ENCODE measurements at places on chromosomes 2 and 18.

DNA sequence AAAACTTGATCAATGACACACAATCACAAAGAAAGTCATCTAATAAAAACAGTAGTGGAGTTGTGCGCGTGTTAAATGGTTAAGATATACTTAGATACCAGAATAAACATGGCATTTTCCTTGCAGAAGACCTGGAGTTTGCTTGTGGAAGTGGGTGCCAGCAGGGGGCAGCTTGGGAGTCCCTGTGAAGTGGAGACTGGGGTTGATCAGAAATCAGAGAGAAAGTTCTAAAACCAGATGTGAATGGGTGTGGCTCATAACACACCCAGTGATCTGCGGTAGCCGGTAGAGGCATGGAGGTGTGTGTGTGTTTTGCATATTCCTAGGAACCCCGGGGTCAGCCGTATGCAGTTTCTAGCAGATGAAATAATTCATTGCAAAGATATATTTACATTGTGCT, 300.1 kb upstream of the TRIB2 start:
- H3K4me1 ChIP-seq, result no peaks in the 10 kb centered on the region
- DNase-seq, result no peak

DNA sequence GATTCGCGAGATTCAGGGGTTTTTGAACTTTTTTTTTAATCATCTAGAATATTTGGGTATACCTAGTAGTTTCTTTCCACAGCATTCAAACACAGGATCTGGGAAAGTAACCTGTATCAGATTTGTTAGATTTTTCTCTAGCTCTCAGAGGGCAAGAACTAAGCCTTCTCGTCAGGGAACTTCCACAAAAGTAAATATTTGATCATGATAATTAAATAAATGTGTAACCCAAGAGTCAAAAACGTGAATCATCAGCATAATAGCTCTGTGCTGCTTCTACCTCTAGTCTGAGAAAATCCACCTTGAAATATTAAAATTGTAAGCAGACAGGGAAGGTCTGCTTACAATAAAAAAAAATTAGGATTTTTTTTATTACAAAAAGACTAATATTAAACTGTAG, 225.7 kb upstream of the SPOPL start:
- peaks cover 22% of the 10 kb centered on the region for H3K4me1 ChIP-seq
- DNase-seq, result no peak
- H3K27ac ChIP-seq, result peak overlapping the region; percentile 80
- H3K36me3 ChIP-seq, result no peaks in the 10 kb centered on the region
- no peaks in the 10 kb centered on the region for H3K27me3 ChIP-seq

DNA sequence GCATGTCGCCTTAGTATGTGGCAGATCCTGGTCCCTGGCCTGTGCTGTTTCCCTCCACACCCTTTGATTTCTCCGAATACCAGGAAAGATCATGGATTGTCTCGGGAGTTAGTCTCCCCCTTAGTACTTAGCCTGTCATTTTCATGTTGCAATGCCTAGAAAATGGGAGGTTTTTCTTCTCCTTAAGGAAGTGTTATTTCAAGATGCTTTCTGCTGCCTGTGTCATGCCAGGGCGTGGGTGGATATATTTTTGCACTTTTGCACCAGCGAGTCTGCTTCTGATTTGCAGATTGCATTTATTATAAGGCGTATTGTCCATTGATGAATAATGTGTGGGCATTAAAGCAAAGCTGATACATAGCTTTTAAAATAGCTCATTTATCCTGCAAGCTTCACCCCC, 223.5 kb downstream of the NEDD4L start:
- no peaks in the 10 kb centered on the region for H3K27me3 ChIP-seq
- peaks cover 4% of the 10 kb centered on the region for H3K4me1 ChIP-seq
- H3K27ac ChIP-seq, result no peak overlapping the region

GRCh38 chr18:77167251-77167650, 34.7 kb upstream of the MBP start:
- no peaks in the 10 kb centered on the region for H3K4me1 ChIP-seq
- no peaks in the 10 kb centered on the region for H3K36me3 ChIP-seq
- DNase-seq, result no peak

- H3K27ac ChIP-seq, result no peak overlapping the region
- H3K4me3 ChIP-seq, result no peak overlapping the region
- no peak for DNase-seq
- peaks cover 3% of the 10 kb centered on the region for H3K4me1 ChIP-seq
- H3K36me3 ChIP-seq, result no peaks in the 10 kb centered on the region
Observed at GRCh38 chr2:23269747-23270146, 115.2 kb upstream of the KLHL29 start.

All from liver (tissue), 10 donors.